Activated CD4-positive, CD25-positive, alpha-beta regulatory T cell (primary cell): ENCODE measurements at places on chromosomes 13 and 19.

DNA sequence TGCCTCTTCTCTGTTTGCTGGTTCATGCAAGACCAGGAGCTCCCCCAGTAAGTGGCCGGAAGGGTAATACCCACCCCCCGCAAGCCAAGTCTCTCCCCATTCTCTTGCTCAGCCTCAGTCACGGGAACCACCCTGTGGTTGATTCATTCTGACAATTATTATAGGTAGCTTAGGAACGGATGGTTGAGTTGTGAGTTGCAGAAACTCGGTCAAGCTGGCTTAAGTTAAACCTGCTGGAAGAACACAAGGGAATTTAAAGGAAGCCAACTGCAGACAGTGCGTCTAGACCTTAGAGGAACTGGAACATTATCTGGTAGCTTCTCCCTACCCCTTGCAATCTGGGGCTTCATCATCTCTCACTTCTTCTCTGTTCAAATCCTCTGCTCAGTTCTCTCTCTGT is 8.9 kb downstream of the FPR1 start:
- DNase-seq, result no peak

DNA sequence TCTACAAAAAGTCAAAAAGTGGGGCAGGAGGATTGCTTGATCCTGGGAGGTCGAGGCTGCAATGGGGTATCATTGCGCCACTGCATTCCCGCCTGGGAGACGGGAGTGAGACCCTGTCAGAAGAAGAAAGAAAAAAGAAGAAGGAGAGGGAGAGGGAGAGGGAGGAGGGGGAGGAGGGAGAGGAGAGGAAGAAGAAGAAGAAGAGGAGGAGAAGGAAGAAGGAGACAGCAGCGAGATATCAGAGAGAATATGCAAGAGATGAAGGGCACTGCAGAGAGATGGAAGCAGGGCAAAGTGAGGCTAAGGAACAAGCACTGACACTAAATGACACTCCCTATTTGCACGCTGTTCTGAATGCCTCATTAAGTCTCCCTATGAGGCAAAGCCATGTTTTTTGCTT is 14.5 kb downstream of the CYP2F1 start:
- no peak for DNase-seq

- no peak for DNase-seq
Measured at GRCh38 chr13:84668637-84669036, 786.4 kb upstream of the SLITRK1 start.

DNA sequence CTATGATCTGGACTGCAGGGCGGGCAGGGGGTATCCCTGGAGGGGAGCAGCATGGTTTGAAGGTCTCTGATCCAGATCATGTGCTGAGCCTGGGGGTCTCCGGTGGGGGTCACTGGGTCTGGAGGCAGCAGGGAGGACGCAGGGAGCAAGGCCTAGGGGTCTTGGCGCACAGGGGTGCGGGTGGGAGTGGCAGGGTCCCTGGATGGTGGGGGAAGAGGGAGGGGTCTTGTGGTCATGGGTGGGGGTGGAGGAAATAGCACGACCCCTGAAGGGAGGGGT is 1.9 kb downstream of the BTBD2 start:
- no peak for DNase-seq

DNA sequence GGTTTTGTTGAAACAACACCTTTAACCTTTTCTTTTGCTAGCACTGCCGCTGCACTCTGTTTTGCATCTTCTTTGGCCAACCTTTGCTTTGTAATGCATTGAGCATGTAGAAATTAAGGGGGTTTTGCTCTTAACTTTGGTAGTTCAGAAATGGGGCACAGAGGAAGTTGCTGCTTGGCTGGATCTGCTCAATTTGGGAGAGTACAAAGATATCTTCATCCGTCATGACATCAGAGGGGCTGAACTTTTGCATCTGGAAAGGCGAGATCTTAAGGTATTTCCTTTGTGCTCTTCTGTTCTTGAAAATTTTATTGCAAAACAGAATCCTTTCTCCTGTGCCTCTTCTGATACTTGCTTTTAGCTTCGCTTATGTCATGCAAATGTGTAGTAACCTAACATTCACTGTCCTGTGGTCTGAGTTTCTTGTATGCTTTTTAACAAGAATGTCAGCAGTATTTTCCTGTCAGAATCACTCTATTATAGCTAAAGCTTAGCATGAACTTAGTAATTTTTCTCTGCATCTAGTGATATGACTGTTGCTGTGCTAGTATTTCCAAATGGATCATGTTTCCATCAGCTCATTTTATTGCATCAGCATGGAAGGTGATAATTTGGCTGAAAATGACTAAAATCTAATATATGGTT is 50.7 kb upstream of the AKAP11 start:
- DNase-seq, result no peak

- no peak for DNase-seq
Measured at GRCh38 chr19:16525751-16526481, 16.3 kb downstream of the CHERP start.

- DNase-seq, result no peak
Measured at GRCh38 chr13:48221686-48222187, 11.3 kb upstream of the ITM2B start.

GRCh38 chr13:114061047-114061446 is 71.4 kb downstream of the RASA3 start:
- DNase-seq, result no peak

DNA sequence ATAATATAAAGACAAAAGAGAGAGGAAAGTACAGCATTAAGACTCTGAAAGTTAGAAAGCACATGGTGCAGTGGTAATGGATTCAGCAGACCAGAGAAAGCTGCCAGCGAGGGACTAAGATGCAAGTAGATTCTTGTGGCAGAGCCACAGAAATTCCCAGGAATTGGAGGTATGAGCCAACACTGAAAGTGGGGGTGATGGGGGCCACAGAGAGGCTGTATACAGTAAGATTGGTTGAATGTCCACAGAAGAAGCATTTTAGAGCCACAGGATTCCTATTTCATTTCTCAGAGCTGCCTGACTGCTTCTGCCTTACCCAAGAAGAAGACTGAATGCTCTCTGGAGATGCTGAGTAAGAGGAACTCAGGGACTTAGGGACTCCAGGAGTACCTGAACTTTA is 295.0 kb downstream of the LMO7 start:
- DNase-seq, result no peak

DNA sequence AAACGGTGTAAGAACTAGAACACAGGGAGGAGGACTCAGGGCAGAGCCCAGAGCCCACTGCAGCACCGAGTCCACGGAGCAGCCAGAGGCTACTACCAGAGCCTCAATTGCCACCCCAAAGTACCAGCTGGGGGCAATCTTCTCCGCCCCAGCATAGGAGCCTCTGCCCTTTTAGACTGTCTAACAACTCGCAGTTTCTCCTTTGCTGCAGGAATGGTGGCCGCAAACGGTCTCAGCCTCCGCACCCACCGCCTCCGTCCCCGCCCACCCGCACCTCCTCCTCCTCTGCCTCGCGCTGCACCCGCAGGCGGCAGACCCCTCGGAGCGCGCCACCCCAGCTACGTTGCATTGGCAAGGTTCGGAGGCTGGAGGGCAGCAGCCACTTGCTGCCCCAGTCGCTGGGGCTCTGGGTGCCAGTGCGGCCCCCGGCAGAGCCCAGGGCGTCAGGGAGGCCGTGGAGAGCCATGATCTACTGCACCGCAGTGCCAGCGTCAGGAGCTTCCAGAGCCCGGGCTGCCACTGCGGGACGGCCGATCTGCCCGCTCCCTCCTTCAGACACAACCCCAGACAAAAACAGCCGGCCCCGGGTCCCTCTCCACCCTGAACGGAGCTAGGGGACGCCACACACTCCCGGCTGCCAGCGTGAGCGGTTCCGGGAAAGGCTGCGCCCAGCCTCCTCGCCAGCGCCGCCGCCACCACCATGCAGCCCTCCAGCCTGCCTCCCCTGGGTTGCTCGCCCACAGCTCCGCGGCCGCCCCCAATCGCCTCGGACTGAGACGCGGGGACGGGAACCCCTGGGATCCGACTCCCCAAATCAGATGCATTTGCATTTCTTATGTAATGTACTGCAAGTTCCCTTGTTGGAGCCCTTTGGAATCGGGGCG is 1.8 kb downstream of the FGF14 start:
- no peak for DNase-seq

DNA sequence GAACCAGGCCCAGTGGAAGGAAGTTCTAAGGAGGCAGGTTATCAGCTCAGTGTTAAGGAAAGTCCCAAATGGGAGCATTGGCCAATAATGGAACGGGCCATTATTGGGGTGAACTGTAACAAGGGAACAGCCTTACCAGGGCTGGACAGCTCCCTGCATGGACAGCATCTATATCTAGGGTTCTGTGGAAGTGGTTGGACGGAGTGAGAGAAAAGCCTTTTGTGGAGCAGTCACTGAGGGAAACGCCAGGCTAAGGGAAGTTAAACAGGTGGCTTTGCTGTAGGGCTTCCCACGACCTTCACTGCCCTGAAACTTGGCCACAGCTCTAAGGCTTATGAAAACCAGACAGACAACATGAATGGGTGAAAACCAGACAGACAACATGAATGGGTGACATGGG is 17.0 kb downstream of the POU2F2 start:
- no peak for DNase-seq

DNA sequence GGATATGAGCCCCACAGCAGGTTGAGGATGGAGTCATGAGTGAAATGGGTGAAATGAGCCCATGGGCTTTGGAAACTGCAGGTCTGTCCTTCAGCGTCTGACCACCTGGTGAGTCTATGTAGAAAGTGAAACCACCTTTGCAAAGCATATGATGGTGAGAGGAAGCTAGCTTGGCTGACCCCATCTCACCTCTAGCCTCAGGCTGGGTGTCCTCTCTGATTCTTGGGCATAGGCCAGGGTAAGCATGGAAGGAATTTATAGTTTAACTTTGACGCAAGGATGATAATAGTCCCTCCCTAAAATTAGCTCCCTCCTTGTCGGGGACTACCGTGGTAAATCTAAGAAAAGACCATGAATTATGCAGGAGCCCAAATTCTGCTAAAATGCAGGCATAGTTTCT is 16.8 kb upstream of the PSG9 start:
- no peak for DNase-seq

DNA sequence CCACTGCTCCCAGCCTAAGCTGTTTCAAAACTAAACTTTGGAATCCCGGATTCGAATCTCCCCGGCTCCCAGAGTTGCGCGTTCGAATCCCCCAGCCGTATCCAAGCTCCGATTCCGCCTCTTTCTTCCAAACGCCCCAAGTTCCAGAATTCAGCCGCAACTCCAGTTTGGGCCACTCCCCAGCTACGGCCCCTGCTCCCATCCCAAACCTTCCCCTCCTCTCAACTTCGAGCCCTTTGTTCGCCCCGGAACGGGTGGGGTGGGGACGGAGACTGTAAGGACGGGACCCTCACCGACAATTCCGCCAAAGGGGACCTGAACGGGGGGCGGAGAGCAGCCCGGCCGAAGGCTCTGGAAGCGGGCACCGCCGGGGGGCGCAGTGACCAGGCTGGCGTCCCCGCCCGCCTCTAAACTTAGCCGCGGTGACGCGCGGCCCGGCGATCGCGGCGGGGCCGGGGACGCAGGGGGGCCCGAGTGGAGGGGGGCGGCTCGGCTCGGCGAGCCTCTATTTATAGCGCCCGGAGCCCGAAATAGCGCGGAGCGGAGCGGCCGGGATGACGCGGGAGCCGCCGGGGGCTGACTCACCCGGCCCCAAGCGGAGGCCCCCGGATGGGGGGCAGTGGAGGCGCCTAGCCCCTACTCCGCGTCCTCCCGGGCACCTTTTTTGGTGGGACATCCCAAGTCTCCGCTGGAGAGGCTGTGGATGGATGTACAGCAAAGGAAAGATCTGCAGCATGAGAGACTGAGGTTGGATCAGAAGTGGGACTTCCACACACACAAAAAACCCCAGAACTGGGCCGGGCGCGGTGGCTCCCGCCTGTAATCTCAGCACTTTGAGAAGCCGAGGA is 4.9 kb upstream of the ERCC1 start:
- no peak for DNase-seq

- DNase-seq, result no peak
Measured at GRCh38 chr13:40786568-40786996, 2.8 kb upstream of the SLC25A15 start.

GRCh38 chr19:45526143-45526542 is 18.9 kb downstream of the VASP start:
- no peak for DNase-seq

GRCh38 chr13:44218501-44219240 is 155.0 kb upstream of the SERP2 start:
- no peak for DNase-seq

GRCh38 chr13:84662491-84662890 is 780.2 kb upstream of the SLITRK1 start:
- no peak for DNase-seq

DNA sequence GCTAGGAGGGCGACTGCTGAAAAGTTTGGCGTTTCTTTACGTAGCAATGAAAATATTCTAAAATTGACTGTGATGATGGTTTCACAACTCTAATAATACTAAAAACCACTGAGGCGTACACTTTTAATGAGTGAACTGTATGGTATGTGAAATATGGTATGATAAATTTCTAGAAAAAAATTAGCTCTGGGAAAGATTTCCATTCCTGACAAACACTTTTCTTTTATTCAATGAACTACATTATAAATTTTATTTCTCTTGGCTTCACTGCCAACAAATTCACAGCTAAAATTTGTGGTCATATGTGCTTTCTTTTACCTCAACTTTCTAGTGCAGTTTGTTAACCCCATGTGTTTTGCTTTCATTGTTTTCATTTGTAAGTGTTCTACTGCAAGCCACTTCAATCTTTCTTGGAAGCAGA is 11.1 kb downstream of the ZC3H13 start:
- no peak for DNase-seq

GRCh38 chr13:102028868-102029267 is 373.0 kb downstream of the FGF14 start:
- no peak for DNase-seq

GRCh38 chr19:3097442-3097871 is 3.3 kb downstream of the GNA11 start:
- no peak for DNase-seq

DNA sequence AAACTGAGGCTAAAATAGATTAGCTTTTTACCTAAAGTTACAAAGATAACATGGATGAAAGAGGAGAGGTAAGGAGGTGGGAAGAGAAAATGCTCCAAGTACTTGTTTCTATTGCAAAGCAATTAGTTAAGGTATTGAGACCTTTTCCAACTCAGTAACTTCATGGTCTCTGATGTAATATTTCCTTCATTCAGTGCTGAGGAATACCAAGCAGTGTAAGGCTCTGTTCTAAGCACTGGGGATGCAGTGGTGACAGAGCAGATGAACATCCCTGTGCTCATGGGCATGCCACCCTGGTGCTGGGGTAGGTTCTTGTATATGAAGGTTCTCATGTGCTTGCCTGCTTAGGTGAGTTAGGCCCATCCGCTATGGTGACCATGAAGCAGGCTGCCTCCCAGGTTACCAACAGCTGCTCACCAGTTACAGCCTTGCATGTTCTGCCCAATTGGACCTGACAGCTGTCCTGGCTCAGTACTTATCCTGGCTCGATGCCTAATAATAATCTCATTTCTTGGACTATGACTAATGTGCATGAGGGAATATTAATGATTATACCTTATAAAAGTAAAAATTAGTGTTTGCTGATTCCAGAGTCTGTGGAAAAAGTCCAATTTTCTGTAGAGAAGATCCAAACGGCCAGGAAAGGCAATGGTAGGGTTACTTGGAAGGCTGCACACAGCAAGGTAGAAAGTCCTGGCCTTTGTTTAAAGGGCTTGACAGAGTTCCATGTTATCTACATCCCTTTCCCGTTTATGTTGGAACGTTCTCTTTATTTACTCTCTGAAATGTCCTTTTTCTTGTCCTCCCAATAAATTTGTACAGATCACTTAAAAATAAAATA is 48.3 kb downstream of the LATS2 start:
- no peak for DNase-seq
